ENCODE measurements at places on chromosomes 5 and 9.

- no peak for DNase-seq
Observed at GRCh38 chr5:139660923-139661814, 13.0 kb downstream of the CXXC5 start.

- no peak for DNase-seq
Observed at GRCh38 chr5:69305512-69305911, 27.1 kb downstream of the CCDC125 start.

DNA sequence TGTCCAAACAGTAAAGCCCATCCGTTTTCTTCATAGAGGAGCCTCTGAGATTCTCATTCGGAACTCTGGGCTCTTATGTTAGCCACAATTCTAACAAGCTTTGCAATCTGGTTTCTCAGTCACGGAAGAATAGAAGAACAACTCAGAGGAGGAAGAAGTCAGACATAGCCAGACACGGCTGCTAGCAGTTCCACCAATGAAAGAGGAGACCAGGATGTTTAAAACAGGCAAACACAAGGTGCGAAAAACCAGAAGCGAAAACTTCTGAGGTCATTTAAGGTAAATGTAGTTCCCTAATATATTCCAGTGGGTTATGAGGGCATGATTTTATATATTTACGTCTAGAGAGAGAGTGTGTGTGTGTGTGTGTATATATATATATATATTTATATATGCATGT is 34.1 kb upstream of the GDNF start:
- no peak for DNase-seq

DNA sequence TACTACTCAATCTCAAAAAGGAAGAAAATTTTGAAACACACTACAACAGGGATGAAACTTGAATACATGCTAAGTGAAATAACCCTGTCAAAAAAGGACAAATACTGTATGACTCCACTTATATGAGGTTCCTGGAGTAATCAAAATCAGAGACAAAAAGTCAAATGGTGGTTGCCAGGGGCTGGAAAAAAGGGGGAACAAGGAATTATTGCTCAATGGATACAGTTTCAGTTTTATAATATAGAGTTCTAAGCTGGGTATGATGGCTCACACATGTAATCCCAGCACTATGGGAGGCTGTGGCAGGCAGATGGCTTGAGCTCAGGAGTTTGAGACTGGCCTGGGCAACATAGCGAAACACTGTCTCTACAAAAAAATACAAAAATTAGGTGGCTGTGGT is 29.0 kb downstream of the ETF1 start:
- DNase-seq = no peak

- DNase-seq = no peak
Observed at GRCh38 chr9:105632807-105633206, 29.4 kb upstream of the TAL2 start.

DNA sequence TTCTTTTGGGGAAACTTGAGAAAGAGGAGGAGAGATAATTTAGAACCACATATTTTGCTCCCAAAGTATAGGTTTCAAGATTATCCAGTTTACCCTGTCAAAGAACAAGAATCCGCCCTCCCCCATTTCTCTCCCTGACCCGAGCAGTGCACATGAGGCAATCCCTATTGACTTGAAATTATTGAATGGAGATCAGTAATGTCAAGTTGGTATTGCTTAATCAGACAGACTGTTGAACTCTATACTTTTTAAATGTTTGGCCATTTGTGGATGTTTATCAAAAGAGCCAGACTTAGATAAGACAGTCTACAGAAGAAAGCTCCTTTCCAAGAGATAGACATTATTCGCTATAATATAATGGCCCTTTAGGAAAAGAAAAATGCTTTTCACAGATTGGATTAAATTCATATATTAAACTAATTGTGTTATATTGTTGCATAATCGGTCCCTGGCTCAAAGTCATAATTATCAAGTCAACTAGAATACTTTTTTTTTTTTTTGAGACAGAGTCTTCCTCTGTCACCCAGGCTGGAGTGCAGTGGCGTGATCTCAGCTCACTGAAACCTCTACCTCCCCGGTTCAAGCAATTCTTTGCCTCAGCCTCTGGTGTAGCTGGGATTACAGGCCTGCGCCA is 5.3 kb downstream of the SLC25A25 start:
- no peak for DNase-seq

- DNase-seq = no peak
Observed at GRCh38 chr5:150347451-150347850, 10.0 kb upstream of the TCOF1 start.

DNA sequence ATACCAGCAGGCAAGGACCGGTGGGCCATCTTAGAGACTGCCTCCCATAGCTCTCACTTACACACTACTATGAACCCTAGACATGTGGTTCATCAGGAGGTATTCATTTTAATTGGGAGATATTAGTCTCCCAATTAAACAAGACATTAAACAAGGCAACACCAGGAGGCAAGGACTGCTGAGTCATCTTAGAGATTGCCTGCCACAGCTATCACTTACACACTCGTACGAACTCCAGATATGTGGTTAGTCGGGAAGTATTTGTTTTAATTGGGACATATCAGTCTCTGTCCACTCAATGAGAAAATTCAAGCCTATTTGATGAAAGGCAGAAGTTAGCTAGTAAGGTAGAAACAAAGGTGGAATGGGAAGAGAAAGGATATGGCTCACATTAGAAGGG is 343.9 kb downstream of the NFIB start:
- no peak for DNase-seq

DNA sequence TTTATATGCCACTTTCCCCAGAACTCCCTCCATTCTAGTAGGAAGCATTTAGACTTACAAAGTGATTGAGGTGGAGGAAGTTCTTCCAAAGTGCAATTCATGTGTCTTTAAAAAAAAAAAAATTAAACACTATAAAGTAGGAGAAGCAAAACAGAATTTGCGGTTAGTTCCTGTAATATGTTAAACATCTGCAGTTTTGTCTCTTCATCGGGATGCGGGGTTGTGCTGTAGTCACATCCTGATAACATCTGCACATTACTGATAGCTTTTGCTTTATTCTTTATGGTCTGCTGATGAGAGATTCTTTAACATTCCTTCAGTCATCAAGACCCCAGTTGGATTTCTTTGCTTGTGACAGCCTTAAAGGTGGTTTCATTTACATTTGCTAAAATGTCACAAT is 694.3 kb downstream of the NR2F1-AS1 start:
- no peak for DNase-seq

DNA sequence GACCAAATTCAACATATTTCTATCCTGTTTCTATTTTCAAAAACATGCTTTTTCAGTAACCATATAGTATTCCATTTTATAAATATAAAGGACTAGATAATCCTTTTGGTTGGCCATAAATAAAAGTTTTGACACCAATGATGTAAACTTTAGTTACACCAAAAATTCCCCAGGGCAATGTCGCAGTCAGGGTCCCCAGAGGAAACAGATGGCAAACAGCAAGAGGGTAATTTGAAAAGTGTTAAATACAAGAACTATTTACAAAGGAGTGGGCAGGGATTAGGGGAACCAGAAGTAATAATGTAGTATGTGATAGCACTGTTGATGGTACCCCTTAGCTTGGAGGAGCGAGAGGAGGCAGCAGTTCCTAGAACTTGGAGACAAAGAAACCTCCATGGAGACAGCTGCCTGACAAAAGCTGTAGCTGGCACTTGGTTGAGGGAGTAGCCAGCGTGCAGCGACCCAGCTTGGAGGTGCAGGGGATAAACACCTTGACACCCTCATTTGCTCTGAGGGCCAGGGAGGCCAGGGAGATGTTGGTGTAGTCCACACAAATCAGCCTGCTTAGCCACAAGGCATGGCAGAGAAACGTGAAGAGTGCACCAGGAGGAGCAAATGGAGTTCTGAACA is 18.3 kb upstream of the MSANTD3 start:
- DNase-seq = no peak

GRCh38 chr5:88880201-88880600 is 2.8 kb downstream of the MEF2C start:
- no peak for DNase-seq

DNA sequence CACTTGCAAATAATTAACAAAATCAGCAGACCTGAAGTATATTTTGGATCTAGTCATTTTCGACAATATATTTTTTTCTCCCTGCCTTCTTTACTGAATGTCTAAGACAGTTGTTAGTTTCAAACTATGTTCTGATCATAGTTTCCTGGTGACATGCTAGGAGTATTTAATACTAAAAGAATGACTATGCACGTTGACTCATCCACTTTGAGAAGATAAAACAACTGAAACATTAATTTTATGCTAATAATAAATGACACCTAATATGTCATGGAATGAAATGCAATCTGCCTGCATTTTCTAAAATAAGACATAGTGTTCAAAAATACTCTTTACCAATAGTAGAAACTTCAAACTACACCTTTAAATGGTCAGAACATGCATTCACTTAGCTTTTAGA is 2123.7 kb upstream of the C9orf72 start:
- no peak for DNase-seq

Measured in stimulated activated CD4-positive, alpha-beta T cell treated with anti-CD3 and anti-CD28 coated beads, Interleukin-2, amount 100 ng/mL, for 48 hours (primary cell).